ENCODE measurements at places on chromosomes 6 and 20.
A peak's percentile ranks its signal among the peaks of the same experiment; 100 is the strongest.

- no peak for DNase-seq
Measured at GRCh38 chr6:47631797-47632196, 66.6 kb upstream of the ADGRF4 start.

DNA sequence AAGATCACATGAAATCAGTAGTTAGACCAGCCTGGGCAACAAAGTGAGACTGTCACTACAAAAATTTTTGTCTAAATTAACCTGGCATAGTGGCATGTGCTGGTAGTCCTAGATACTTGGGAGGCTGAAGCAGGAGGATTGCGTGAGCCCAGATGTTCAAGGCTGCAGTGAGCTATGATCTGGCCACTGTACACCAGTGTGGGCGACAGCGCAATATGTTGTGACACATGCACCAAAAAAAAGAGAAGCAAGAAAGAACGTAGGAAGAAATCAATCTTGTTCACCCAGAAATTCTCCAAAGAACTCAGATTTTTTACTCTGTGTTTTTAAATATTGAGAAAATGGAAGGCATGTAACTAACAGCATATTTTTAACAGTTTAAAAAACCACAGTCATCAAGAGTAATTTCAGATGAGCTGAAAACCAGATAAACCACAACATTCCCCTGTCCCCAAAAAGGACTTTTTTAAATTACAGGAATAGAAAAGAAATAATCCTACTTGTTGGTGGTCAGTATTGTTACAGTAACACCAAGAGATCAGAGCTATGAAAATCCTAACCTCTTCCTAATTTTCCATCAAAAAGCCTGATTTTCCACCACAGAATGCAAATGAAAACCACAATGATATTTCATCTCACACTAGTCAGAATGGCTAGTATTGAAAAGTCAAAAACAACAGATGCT is 240.2 kb downstream of the KHDC1L start:
- DNase-seq, result no peak

DNA sequence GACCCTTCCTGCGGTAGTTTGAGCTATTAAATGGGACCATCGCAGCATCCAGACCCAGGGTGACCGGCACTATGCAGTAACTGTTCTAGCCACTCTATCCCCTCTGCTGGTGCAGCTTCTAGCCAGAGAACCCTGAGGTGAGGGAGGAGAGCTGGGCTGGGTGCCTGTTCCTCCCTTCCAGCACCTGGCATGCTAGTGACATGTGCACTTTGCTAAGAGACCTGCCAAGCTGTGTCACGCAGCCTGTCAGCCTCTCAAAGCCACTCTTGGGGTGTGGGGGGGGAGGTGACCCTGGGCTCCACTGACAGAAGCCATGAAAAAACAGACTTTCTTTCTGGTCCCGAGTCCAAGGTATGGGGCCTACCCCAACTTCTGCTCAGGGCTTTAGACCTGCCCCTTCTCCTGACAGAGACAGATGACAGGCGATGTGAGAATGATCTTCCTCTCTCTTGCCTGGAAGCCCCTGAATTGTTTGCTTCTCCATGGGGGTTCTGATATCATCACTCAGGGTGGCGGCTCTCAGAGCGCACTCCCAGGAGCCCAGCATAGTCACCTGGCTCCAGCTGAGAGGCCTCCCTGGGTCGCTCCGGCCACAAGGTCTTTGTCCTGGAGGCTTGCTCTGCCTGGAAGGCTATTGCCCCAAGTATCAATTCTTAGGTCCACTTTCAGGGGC is 47.2 kb upstream of the MLN start:
- no peak for DNase-seq

DNA sequence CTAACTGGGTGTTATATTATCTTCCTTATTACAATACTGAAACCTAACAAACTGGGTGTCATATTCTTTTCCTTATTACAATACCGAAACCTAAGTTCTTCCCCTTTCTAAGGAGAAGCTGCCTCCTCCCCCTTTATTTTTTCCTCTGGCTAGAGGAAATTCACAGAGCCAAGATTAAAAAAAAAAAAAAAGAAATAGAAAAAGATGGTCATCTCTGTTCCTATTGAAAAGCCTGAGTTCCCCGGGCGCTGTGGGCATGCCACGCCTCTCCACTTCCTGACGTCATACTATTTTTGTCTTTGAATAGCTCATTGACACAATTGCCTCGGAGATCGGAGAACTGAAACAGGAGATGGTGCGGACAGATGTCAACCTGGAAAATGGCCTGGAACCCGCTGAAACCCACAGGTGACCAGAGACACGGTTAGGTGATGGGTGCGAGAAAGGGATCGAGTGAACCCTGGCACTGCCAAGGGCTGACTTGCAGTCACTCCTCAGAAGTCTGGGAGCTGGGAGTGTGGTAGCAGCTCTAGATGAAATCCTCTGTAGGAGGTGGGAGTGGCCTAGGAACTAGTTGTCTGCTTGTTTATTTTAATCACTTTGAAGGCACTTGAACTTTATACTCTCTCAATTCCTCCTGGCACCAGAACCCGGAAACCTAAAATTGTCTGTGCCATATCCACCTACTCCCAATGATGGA is 82.2 kb upstream of the NAA20 start:
- DNase-seq, result peak; percentile 53

DNA sequence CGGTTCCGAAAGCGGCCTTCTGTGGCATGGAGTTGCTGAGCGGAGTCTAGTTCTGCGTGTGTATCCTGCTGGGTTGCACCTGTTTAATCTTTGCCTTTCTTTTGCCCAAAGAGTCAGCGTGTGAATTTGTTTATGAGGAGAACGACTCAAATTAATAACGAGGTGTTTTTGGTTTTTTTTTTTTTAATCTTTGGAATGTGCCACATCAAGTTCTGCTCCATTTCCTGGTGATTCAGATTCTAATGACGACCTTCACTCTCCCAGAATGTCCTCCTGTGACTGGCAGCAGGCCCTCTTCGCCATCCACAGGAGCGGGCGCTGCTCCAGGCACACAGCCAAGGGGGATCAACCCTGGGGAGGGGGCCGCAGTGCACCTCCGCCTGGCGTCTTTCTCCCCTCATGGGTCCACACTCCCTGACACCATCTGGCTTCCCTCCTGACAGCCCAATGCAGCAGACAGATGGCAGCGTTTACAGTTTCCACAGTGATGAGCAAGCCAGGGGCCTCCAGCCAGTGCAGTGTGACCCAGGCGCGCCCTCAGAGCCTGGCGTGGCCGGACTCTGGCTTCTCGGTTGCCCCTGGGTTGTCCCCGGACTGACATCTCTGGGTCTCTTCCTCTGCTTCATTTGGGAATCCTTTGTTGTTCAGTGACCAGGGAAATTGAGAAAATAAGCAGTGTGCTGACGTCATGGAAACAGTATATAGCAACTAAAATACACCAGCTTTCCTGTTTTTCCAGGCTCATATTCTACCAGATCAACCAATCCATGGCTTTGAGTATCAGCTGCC is 27.5 kb upstream of the AFDN start:
- peak; percentile 37 for DNase-seq

DNA sequence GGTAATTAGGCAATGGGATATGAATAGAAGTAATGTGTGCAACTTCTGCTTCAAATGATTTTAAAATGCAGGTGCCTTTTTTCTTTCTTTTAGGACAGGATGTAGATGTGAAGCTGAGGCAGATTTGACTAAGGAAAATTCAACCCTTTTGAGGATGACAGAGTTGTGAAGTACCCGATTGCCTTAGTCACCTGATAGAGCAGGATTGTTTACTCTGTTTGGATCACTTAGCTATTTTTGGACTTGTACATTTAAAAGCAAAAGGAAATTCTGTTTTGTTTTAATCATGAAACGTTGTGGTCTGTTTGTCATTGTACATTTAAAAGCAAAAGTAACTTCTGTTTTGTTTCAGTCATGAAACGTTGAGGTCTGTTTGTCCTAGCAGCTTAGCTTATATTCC is 143.4 kb downstream of the FAM83B start:
- no peak for DNase-seq

GRCh38 chr6:46315589-46315988 is 144.8 kb upstream of the ENPP5 start:
- DNase-seq, result no peak

DNA sequence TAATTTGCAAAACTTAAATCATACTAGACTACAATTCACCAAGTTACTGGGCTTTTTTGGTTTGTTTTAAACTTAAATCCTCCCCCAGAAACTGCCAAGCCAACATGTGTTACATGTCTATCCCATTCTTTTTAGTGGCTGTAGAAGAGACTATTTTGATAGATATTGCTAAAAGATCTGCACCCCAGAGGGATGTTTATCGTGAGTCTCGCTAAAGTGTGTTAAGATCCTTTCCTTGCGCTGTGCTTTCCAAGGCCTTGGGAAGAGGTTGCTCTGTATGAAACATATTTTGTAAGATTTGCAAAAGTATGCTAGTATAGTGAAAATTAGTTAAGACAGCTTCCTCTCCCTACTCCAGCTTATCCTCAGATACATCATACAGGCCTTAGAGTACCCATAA is 63.0 kb downstream of the GPX5 start:
- DNase-seq, result no peak

GRCh38 chr6:46356543-46356942 is 134.7 kb downstream of the RCAN2 start:
- DNase-seq, result no peak

DNA sequence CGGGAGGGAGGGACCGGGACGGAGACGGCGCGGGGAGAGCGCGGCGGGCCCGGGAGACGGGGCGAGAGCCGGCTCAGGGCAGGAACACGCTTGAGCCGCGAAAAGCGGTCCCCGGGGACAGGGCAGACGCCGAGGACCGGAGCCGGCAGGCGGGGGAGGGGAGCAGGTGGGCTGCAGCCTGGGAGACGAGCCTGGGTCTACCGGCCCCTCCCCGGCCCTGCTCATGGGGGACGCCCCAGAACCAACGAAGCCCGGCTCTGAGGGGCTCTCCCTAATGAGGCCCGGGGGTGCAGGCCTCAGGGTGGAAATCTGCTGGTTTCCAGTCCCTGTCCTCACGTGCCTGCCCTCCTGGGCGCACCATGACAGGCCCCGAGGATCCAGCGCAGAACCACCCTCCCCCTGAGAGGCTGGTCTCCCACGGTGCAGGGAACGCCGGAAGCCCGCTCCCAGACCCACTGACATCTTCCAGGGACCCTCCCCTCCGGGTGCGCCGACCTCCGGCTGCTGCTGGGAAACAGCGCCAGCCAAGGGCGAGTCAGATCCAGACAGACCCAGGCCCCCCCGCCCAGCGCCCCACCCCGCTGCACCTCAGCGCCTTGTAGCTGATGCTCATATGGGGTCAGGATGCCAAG is 571 bp upstream of the EEF1A2 start:
- no peak for DNase-seq

DNA sequence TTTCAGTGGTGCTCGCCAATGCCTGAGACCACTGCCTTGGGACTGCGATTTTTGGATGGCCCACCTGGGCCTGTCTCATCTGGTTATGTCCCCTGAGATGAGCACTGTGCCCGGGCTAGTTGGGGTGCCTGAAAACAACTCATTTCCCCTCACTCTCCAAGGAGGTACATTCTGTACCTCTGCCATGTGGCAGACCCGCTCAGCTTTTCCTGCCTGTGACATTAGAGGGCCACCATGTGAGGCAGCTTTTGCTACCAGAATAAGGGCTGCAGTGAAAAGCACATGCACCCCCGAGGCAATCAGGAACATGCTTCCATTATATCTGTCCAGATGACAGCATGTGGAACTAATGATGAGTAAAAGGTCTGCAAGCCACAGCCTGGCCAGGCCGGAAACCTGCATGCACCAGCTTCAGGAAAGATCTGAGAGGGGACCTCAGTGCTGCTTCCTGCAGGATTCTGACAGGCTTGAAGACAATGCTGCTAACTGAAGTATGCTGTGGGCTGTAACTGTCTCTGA is 11.3 kb upstream of the SRSF6 start:
- DNase-seq, result no peak

DNA sequence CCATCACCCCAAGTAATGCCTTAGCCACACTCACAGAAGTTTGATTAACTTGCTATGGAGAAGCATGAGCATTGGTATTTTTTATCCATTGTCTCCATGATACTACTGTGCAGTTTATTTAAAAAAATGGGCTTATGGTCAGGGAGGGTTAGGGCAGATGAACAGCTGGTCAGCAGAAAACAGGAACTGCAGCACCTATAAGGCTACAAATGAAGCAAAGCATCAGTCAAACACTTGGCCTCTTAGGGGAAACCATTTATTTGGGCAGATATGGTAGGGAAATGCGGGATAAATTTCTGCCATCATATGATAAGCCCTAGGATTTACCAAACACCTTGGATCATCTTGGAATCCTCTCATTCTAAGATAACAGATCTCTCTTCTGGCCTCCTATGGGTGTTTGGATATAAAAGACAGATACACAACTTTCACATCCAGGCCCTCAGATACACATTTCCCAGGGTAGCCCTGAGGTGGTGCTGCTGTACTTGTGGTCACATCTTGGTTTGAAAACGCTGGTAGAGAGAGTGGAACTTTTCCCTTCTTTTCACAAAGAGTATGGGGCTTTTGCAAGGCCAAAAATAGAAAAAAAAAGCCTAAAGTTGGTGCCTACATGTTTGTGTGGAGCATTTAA is 42.8 kb upstream of the AHI1 start:
- DNase-seq, result no peak

DNA sequence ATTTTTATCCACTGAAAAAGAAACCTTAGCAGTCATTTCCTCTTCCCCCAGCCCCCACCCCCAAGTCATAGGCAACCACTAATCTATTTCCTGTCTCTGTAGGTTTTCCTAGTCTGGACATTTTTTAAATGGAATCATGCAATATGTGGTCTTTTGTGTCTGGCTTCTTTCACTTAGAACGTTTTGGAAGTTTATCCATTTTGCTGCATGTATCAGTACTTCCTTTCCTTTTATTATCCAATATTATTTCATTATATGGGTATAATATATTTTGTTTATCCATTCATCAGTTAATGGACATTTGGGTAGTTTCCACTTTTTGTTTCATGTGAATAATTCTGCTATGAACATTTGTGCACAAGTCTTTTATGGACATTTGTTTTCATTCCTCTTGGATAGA is 99.3 kb upstream of the BMP5 start:
- no peak for DNase-seq

GRCh38 chr6:31978831-31979230 is 3.0 kb upstream of the C4A start:
- DNase-seq, result no peak

DNA sequence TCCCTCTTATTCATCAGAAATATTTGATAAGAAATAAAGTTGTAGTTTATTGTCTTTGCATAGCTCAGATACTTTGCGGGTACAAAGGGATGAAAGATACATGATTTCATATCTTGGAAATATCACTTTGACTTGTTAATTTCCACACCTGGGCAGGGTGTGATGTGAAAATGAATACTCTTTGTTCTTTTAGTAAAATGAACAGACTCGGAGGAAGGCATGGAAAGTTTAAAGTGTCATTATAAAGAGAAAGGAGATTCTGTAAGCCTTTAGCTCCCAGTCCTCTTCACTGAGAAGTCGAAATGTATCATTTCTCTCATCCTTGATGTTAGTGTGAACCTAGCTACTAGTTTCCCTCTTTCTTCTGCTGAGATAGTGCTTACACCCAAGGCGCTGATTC is 36.7 kb upstream of the AKIRIN2 start:
- no peak for DNase-seq

GRCh38 chr6:77095936-77096627 is 367.2 kb downstream of the HTR1B start:
- DNase-seq, result no peak

DNA sequence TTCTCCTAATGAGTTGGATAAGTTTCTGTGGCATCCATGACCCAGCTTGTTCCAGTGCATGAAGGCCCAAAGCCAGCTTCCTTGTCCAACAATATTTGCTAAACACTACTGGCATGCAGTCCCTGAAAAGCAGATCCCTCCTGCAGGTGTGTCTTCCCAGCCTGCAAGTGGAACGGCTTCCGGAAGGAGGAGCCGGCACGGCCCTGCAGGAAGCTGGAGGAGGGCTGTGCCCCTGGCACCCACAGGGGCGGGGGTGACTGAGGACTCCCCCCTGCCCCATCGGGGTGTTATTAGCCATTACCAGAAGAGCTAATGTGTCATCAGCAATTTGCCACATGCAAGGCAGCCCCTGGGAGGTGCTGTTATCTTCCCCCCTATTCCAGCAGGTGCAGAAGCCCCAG is 27.4 kb downstream of the NPEPL1 start:
- DNase-seq, result no peak
